Stimulated activated CD4-positive, alpha-beta T cell treated with anti-CD3 and anti-CD28 coated beads, Interleukin-1b, Interleukin-23, amount 100 ng/mL, for 1 hour (primary cell): ENCODE measurements at places on chromosomes 16 and 17.

- DNase-seq: no peak
These were observed 368.6 kb downstream of the CDH13 start for GRCh38 chr16:82995286-82995923.

DNA sequence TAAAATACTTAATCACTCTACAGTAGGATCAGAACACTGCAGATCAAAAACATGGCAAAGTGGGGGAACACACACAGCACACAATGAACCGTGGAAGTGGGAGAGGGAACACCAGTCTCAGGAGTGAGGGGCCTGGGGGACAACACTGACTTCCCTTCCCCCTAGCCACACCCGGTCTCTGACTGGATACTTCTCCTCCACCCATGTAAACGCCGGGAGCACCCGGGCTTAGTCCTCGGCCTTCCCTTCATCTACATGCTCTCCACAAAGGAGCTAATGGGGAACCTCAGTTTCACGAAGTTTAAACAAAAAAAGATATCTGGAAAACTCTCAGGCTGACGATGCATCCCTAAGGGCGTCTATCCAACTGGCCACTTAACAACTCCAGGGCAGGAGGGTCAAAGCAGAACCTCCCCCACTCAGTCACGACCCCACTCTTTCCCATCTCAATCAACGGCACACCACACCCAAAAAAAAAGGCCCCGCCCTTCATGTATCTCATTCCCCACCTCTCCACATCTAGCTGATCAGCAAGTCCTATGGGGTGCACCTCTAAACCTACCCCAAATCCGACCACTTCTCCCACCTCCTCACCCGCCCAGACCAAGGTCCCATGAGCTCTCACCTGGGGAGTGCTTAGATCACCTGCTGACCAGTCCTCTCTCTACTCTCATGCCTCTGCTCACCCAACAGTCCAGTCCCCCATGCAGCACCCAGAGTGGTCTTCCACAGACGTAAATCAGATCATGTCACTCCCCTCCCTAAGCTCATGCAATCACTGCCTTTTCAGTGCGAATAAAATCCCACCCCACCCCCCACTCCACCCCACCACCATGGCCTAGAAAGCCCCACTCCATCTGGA, 7.4 kb downstream of the ZDHHC7 start:
- no peak for DNase-seq

DNA sequence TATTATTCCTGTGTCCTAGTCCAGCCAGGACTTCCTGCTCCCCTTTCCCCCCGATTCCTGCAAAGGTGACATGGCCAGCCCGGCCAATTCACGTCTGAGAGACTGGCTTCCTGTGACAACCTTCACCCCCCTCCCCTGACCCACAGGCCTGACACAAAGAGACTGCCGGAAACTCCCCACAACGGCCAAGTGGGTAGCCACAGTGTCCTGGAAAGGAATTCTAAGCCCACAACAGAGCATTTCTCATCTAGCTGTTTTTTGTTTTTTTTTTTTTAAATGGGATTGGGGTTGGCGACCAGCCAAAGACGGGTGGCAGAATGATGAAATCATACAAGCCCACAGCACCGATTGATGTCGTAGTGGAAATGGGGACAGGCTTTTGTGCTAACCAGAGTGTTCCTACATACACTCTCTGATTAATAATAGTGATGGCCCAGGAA, 2.8 kb upstream of the XAF1 start:
- no peak for DNase-seq

DNA sequence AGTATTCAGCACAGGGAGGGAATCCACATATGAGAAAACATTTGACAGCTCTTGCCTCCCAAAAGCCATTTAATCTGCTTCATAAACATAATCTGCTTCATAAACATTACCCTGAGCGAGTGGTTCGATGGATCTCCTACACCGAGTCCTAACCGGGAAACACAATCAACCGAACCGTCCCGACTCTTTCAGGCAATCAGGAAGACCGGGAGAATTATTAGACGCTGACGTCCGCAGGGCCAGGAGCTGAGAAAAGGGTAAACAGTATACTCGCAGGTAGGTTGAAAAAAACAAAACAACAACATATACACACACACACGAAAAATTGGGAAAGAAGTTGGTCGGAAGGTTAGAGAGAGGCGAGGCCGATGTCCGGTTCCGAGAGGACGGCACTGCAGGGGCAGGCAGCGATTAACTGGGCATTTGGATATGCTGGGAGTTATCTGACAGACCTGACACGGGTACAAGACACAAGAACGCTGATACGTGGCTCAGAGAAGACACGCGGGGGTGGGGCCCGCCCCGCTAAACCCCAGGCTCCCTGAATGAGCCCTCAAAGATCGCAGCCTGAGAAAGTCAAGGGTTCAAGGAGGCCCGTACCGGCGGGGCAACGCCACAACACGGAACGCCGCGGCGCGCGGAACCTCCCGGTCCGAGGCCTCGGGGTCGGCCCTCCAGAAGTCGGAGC, 585 bp downstream of the AP1G1 start:
- DNase-seq: peak; percentile 33

GRCh38 chr17:63838631-63839171, 3.8 kb downstream of the SMARCD2 start:
- DNase-seq: no peak

DNA sequence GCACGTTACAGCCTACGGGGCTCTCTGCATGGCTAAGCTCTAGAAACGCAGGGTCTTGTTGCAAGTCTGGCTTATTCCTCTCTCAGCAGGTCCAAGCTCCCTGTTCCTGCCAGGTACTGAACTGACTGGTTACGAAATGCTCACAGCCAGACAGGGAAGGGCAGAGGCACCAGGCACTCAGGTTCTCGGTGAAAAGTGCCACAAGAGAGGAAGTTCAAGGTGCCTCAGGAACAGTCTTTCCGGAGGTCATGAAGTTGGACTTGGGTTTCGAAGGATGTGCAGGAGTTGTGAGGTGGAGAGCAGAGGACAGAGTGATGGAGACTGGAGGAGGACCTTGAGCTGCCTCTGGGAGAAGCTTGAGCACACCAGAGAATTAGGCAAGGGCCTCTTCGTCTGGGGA, 124.7 kb upstream of the GSE1 start:
- DNase-seq: no peak
